Lung microvascular endothelial cell (primary cell): ENCODE measurements at places on chromosomes 7 and 10.

GRCh38 chr10:621981-622740, 67.3 kb downstream of the DIP2C start:
- no peak for DNase-seq

GRCh38 chr7:129646369-129647021, 35.0 kb downstream of the NRF1 start:
- DNase-seq: no peak

DNA sequence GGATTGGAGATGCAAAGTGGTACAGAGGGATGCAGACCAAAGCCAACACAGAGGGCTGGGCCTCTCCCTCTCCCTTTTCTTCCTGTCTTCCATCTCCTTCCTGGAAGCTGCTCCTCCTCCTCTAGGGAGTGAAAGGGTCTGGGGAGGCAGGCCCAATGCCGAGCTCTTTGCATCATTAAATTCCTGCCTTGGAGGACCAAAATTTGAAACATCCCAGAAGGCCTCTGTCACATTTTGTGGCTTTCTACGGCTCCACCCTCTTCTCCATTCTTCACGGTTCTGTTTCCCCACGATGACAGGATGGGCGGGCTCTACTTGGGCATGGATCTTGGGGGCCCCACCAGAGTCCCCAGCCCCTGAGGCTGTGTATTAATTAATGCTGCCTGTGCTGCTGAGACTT, 76.4 kb downstream of the NEURL1 start:
- no peak for DNase-seq

GRCh38 chr7:90648107-90648506, 52.0 kb downstream of the CDK14 start:
- DNase-seq: no peak

- no peak for DNase-seq
Observed at GRCh38 chr7:142349670-142350405, 92.0 kb upstream of the PRSS58 start.

GRCh38 chr7:90536449-90536848, 59.7 kb upstream of the CDK14 start:
- DNase-seq: no peak

GRCh38 chr10:126222736-126223511, 165.4 kb downstream of the ADAM12 start:
- DNase-seq: peak; percentile 24

- DNase-seq: no peak
Observed at GRCh38 chr7:1251796-1252539, 19.3 kb downstream of the UNCX start.

- DNase-seq: no peak
Observed at GRCh38 chr7:43307522-43307921, 195.1 kb downstream of the HECW1 start.

DNA sequence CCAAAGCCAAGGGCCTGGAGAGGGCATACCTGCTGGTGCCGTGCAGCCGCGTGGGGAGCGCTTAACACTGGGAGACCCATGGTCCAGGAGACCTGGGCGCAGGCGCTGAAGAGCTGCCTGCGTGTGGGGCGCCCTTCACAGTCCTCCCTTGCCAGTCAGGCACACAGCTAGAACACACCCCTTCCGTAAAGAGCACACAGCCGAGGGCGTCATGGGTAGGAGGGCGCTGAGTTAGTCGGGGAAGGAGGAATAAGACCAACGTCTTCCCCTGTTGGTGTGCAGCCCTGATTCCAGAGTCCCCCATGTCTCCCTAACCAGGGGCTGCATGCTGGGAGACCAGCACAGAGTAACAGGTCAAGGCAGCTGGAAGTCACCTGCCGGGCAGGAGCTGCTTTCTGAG, 273.9 kb downstream of the USP6NL start:
- DNase-seq: no peak

GRCh38 chr7:102973096-102973802, 60.4 kb downstream of the LRRC17 start:
- DNase-seq: peak; percentile 69

DNA sequence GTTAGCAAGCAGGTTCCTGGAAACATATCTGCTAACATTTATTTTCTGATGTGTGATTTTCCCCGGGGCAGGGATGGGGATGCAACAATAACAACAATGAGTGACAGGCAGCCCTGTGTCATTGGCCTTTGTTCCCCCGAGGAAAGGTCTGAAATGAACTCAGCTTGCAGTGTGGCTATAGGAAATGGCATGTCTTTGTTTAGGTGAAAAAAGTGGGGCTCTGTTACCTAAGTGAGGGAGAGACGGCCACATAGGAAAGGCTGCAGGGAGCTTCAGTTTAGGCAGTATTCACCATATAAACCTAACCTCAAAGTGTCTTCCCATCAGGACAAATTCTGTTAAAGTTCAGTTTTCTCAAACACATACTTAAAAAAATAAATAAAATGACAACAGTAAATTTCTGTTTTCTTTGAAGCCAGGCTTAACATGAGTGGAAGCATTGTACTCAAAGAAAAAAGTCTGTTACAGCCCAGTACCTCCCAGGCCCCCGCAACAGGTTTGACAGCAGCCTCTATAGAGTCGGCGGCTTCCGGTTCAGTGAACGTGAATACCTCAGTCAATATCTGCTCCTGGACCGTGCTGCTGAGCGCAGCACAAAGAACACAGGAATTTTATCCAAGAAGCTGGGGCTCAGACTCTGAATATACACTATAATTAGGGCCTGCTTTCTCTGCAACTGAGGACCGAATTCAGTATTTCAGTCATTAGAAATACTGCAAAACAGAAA, 168.3 kb downstream of the GLI3 start:
- no peak for DNase-seq

- DNase-seq: no peak
Observed at GRCh38 chr7:12161146-12161545, 49.9 kb upstream of the TMEM106B start.

DNA sequence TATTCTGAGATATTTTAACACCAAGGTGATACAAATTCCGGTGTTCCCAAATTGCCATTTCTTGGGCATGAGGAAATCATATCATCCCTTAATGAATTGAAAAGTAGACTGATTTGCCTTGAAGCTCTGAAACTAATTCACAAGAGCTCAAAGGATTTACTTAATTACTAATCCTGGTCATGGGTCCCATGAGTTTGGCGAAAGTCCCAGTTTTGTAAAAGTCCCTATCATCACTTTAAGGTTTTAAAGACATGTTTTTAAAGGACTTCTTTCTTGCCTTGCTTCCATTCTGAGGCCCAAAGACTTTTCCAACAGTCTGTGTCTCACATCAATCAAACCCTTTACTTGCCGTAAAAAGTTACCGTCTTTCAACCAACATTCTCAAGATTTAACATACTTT, 377.9 kb downstream of the DNAJB9 start:
- DNase-seq: no peak

GRCh38 chr7:46390042-46390441, 469.0 kb upstream of the IGFBP3 start:
- no peak for DNase-seq

DNA sequence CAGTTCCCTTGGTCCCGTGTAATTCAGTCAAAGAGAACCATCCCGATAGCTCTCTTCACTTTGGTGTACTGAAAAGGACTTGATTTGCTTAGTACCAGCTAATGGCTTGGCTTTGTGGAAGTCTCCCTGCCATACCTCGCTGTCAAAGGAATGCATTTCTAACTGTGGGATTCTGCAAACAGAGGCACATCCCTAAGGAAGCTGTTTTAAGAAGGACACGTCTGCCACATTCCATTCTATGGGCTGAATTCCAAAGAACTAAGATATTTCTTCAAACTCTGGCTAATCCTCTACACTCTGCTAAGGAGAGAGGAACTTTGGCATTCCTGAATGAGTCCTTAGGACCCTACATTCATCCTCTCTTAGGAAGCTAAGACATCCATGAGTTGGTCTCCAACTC, 327.9 kb downstream of the SFMBT2 start:
- DNase-seq: no peak

GRCh38 chr10:14592026-14592425, 182.7 kb downstream of the FAM107B start:
- peak; percentile 17 for DNase-seq

GRCh38 chr10:30591249-30591670, 38.3 kb downstream of the LYZL2 start:
- DNase-seq: peak; percentile 78

- DNase-seq: no peak
Observed at GRCh38 chr10:71368643-71369042, 28.1 kb upstream of the CDH23 start.

- no peak for DNase-seq
Observed at GRCh38 chr7:2936891-2937580, 92.9 kb upstream of the GNA12 start.

GRCh38 chr7:22640269-22640668, 86.7 kb upstream of the IL6 start:
- DNase-seq: no peak

DNA sequence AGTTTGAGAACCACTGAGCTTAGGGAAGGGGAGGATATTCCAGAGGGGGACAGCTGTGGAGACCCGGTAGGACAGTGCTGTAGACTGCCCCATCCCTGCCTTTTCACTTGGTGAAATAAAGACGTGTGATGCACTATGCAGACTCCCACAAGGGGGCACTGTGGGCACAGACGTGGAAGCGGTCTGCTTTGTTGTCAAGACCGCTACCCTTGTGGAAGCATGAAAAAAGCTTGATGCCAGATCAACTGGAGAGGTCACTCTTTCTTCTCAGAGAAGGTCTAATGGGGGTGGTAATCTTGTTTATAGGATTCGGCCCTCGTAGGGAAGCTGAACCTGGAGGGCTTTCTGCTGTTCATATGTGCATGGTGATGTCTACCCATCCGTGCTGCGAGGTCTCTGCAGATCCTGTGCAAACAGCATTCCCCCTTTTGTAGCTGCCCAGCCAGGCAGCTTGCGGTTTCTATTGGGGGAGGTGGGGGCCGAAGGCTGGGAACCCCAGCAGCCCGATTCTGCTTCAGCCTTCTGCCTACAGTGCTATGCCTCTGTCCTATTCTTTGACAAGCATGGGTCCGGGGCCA, 13.7 kb downstream of the RPS24 start:
- peak; percentile 88 for DNase-seq

- DNase-seq: no peak
Observed at GRCh38 chr7:43211693-43212092, 99.2 kb downstream of the HECW1 start.

DNA sequence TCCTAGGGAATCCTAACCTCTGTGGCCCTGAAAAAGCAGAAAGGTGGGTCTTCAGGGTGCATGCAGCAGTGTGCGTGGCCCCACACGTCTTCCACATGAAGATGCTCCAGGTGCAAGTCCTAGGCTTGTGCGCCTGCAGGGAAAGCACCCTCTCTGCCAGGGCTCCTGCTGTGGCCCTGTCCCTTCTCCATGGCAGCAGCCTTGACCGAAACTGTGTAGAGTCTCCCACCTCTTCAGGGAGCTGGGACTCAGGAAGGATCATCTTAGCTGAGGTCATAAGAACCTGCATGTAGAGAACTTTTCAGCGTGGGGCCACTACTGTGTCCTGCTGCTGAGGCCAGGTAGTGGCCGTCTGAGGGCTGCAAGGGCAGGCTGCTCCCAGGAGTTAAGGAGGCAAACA, 6.3 kb upstream of the CSGALNACT2 start:
- DNase-seq: no peak

DNA sequence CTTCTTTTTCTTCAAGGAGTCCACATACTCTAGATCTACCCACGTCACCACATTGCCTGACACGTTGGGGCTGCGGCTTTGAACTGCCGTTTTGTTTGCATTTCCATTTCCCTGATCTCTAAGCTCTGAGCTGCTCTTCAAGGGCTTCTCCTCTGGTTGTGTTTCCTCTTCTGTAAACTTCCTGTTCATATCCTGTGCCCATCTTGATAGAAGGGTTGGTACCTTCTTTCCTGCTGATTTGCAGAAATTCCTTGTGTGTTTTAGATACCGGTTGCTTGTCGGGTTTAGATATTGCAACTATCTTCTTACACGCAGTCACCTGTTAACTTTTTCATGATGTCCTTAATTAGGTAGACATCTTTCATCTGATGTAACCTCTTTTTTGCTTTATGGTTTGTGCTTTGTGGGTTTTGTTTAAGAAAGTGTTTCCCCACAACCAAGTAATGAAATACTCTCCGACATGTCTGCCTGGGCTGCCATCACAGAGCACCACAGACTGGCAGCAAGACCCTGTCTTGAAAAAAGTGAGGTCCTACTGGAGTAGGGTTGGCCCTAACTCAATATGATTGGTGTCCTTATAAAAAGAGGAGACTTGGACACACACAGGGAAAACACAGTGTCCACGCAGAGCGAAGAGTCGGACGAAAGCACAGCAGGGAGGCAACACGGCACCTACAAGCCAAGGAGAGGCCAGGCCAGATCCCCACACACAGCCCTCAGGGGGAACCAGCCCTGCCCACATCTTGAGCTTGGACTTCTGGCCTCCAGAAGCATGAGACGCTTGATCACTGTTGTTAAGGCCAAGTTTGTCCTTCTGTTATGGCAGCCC, 99.1 kb upstream of the PDGFA start:
- DNase-seq: no peak

DNA sequence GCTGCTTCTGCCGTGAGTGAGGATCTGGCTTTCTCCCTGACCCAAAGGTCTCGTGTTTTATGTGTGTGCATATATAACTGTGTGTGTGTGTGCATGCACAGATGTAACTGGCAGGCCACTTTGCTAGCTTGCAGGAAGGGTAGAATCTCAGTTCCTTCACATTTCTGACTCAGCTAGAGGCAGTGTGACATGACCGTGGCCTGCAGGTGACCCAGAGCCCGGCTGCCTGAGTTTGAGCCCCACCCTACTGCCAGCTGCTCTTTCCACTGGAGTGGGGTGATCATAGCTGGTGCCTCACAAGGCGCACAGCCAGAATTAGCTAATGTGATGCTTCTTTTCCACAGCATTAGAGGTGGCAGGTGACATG, 9.3 kb upstream of the MYL7 start:
- no peak for DNase-seq

DNA sequence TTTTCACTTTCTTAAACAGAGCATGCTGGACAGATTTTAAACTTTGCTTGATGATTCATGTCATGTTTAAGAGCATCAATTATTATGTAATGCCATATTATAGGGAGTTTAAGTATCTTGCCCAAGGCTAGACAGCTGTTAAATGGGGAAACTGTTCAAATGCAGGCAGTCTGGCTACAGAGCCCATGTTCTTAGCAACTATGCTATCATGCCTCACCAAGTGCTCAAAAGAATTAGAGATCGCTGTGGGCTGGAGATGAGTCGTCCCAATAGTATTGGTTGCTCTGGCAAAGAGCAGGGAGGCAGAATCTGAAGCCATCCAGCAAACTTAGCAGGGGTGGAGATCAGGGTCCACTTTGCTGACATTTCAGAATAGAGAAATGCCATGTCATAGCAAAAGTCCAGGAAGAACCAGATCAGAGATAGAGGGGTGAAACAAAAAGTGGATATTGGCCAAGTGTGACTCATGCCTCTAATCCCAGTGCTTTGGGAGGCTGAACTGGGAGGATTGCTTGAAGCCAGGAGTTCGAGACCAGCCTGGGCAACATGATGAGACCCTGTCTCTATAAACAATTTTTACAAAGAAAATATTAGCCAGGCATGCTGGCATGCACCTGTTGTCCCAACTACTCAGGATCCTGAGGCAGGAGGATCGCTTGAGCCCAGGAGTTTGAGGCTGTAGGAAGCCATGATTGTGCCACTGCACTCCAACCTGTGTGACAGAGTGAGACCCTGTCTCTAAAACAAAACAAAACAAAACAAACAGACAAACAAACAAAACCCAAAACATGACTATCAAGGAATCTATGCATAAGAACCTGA, 57.8 kb downstream of the BAMBI start:
- DNase-seq: peak; percentile 72
